DMS53 (cell line): ENCODE measurements at places on chromosomes 3 and 15.
A peak's percentile ranks its signal among the peaks of the same experiment; 100 is the strongest.

DNA sequence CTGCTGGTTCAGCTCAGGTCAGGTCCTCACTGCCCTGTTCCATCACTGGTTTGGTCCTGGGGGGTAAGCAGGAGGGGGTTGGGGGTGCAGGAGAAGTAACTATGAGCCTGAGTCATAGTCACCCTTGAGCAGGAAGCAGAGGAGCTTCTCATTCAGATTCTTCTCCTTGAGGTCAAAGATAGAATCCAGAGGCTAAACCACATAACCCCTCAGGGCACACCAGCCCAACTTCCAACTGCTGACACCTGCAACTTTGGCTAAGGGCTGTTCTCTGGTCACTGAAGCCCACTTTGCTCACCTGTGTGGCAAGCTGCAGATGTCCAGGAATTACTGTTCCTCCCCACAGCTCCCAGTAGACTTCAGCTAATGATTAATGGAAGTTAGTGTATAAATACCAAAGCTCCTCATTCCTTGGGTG, 48.8 kb upstream of the LRRFIP2 start:
- no peak for DNase-seq

- DNase-seq = no peak
Measured at GRCh38 chr3:170178651-170179050, 2.9 kb downstream of the PHC3 start.

DNA sequence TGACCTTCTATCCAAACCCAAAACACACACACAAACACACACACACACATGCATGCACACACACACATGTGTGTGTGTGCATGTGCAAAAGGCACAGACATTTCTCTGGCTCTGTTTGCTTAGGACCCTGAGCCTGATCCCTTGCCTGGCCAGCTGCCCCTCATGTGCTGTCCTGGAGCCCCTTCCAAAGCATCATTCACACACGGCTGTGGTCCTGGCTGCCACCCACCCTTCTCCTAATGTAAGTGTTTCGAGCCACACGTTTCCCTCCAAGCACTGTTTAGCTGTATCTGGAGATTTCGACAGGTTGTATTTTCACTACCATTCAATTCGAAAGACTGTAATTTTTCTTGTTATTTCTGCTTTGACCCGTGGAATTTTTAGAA, 45.8 kb upstream of the KLF13 start:
- no peak for DNase-seq

GRCh38 chr3:12582730-12583129, 25.8 kb downstream of the MKRN2 start:
- DNase-seq = no peak

GRCh38 chr3:4681301-4681700, 188.2 kb downstream of the ITPR1 start:
- no peak for DNase-seq

DNA sequence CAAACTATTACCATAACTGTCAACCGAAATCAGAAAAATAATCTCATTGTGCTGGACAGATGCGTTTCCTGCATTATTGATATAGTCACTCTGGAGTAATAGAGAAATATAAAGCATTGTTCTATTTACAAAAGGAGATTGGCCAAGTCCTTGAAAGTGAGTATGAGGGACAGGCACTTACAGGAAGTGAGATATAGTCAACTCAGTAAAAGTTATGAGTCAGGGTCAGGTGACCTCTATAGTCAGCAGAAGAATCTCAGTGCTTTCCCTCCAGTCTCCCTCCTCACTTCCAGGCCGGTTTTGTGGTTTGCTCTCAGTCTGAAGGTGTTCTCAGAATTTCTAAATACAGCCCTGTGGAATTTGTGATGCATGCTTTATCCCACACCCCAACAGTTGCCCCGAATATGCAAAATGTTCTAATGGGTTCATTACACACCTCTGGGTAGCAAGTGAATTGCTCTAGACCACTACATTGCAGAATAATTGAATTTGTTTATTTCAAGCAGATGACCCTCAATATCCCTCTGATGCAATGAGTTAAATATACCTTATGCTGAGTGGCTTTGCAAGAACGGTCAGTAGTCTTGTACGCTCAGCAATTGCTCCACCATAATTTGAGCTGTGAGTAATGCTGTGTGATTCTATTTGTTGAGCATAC, 787.7 kb downstream of the MCTP2 start:
- DNase-seq = no peak

DNA sequence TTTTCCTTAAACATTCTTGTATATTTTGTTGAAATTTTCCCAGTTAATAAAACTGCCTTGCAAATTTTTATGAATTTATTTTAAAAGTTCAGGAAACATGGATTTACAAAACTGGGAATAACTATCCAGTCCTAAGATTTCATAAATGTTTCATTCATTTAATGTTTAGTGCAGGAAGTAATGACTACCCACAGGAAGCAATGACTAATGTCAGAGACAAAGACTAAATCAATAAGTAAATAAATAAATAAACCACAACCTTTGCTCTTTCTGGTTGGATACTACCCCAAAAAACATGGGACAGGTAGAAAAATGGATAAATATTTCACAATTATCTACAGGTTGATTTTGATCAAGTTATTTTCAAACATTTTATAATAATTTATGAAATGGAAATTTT, 48.8 kb upstream of the TMCO5A start:
- peak; percentile 53 for DNase-seq

GRCh38 chr15:60815321-60815720, 336.4 kb upstream of the ICE2 start:
- DNase-seq = no peak

GRCh38 chr3:11014752-11015151, 22.2 kb downstream of the SLC6A1 start:
- DNase-seq = no peak
